HepG2 (cell line): ENCODE measurements at places on chromosomes 12 and 14.
A peak's percentile ranks its signal among the peaks of the same experiment; 100 is the strongest.

GRCh38 chr14:100693877-100694578 is 32.7 kb upstream of the DLK1 start:
- peaks cover 2% of the 10 kb centered on the region; the same call in 1 of the 2 replicates for H3K27me3 ChIP-seq
- H3K4me1 ChIP-seq = peaks cover 73% of the 10 kb centered on the region
- no peak for DNase-seq
- no peak overlapping the region for H3K4me3 ChIP-seq
- H3K27ac ChIP-seq = no peak overlapping the region

GRCh38 chr12:124328116-124328515 is 33.2 kb downstream of the RFLNA start:
- no peak overlapping the region for H3K27ac ChIP-seq
- no peaks in the 10 kb centered on the region for H3K27me3 ChIP-seq
- no peak overlapping the region for H3K4me3 ChIP-seq
- peaks cover 9% of the 10 kb centered on the region for H3K36me3 ChIP-seq
- no peak for DNase-seq

GRCh38 chr14:65132855-65133254 is 30.5 kb upstream of the MAX start:
- H3K27ac ChIP-seq = no peak overlapping the region
- DNase-seq = peak; percentile 82
- no peaks in the 10 kb centered on the region for H3K36me3 ChIP-seq

DNA sequence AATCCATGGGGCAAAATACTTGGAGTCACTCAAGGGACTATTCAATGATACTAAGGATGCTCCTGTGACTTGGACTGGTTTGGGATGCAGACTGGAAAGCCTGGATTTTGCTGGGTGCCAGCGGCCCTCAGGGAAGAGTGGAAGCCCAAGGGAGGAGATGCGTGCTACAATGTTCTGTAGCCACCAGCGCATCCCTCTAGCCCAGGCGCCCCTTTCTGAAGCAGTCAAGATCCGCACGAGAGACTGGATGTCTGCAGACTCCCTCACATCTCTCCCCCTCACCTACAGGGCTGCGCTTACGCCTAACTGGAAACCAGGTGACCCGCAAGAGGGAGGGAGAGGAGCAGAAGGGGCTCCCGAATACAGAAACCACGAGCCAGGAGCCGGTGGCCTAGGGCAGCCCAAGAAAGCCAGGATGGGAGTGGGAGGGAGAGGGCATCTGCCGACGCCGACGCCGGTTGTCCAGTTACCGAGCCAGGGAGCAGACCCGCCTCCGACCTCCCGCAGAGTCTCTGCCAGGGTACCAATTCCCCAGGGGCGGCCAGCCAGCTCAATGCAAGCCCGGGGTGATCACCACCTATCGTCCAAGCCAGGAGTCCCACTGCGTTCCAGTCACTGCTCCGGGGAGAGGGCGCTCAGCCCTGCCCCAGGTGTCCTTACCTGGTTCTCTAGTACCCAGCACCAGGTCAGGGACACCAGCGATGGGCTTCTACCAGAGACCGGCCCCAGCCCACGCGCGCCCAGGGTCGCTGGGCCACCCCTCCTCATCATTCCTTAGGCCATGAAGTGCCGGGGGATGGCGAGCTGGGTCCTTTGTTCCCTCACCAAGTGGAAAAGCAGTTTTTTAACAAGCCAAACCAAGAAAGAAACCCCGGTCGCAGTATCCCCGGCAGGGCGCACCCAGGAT is 1.2 kb downstream of the NTN4 start:
- peak overlapping the region; percentile 84 for H3K4me3 ChIP-seq
- H3K36me3 ChIP-seq = no peaks in the 10 kb centered on the region
- no peak for DNase-seq
- peak overlapping the region; percentile 23 for H3K27ac ChIP-seq
- H3K4me1 ChIP-seq = peaks cover 37% of the 10 kb centered on the region

- no peaks in the 10 kb centered on the region for H3K27me3 ChIP-seq
- no peaks in the 10 kb centered on the region for H3K36me3 ChIP-seq
- no peak overlapping the region for H3K4me3 ChIP-seq
- H3K4me1 ChIP-seq = no peaks in the 10 kb centered on the region
- no peak for DNase-seq
These were observed 235.0 kb upstream of the PDZRN4 start for GRCh38 chr12:40953076-40953475.

- peak overlapping the region; percentile 94 for H3K4me3 ChIP-seq
- H3K27ac ChIP-seq = peak overlapping the region; percentile 86
- peak; percentile 71 for DNase-seq
- H3K27me3 ChIP-seq = no peaks in the 10 kb centered on the region
- peaks cover 45% of the 10 kb centered on the region for H3K4me1 ChIP-seq
These were observed 1.1 kb upstream of the NUDT4 start for GRCh38 chr12:93376436-93377251.

DNA sequence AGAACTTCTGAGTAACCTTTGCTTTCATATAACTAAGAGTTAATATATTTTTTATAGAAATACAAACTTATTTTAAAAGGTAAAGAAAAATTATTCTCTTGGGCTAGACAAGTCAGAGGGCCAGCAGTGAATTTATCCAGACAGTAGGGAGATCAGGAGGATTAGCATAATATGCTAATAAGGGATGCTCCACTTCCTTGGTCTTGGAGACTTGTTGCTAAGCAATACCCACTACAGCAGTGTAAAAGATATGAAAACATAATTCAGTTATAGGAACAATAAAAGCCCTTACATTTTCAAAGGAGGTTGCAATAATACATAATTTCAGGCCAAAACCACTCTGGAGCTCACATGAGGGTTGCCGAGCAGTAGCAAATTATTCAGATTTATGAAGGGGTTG is 615.6 kb downstream of the KCNH5 start:
- H3K4me1 ChIP-seq = no peaks in the 10 kb centered on the region
- H3K27me3 ChIP-seq = no peaks in the 10 kb centered on the region; the same call in 1 of the 2 replicates
- H3K4me3 ChIP-seq = no peak overlapping the region
- H3K36me3 ChIP-seq = no peaks in the 10 kb centered on the region

DNA sequence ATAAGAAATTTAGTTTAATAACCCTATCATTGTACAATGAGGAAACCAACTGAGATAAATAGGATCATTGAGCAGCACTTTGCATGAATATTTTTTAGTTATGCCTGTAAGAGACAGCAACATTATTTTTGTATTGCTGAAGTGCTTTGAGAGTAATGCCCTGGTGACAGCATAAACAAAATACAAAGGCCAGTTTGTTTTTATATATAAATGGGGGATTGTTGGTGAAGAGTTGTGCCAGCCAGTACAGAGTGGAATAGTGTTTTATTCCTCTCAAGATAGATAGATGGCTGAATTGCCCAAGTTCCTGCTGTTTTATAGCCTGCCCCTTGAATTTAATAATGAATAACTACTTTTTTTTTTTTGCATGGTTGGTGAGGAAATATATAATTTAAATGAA is 101.8 kb downstream of the CNTN1 start:
- DNase-seq = no peak
- no peaks in the 10 kb centered on the region for H3K4me1 ChIP-seq
- no peak overlapping the region for H3K27ac ChIP-seq
- no peaks in the 10 kb centered on the region for H3K27me3 ChIP-seq
- H3K4me3 ChIP-seq = no peak overlapping the region

DNA sequence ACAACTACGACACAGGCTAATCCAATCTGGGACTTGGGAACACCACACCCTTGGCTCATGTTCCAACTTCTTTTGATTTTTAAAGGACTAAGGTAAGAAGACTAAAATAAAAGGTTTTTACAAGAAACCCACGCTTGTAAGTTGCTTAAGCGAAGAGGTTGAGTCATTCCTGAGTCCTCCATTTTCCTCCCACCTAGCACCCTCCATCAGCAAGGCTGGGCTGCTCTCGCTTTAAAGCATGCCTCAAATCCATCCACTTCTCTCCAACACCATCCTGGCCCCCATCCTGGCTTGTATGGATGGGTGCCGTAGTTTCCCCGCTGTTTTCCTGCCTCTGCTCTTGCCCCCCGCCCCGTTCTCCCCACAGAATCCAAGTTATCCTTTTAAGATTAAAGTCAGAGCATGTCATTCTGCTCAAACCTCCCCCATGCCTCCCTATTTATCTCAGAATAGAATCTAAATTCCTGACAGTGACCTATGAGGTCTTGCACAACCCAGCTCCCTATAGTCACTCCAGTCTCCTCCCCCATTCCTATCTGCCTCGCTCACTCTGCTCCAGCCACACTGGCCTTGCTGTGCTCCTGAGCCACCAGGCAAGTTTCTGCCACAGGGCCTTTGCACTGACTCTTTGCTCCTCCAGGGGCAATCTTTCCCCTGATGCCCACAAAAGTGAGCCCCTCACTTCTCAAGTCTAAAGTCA is 34.5 kb downstream of the SCARB1 start:
- H3K27me3 ChIP-seq = no peaks in the 10 kb centered on the region
- peak overlapping the region; percentile 44 for H3K4me3 ChIP-seq
- peaks cover 92% of the 10 kb centered on the region for H3K4me1 ChIP-seq
- peaks cover 15% of the 10 kb centered on the region; the same call in 2 of the 3 replicates for H3K36me3 ChIP-seq

GRCh38 chr14:56243110-56243509 is 124.9 kb downstream of the PELI2 start:
- DNase-seq = no peak
- H3K36me3 ChIP-seq = no peaks in the 10 kb centered on the region
- H3K27me3 ChIP-seq = no peaks in the 10 kb centered on the region
- no peak overlapping the region for H3K27ac ChIP-seq

GRCh38 chr14:43900173-43900655 is 606.9 kb downstream of the FSCB start:
- peak overlapping the region; percentile 86 for H3K27ac ChIP-seq
- no peaks in the 10 kb centered on the region for H3K27me3 ChIP-seq
- H3K4me1 ChIP-seq = peaks cover 75% of the 10 kb centered on the region
- H3K36me3 ChIP-seq = no peaks in the 10 kb centered on the region
- DNase-seq = peak; percentile 92
- peak overlapping the region; percentile 7; the same call in 1 of the 2 replicates for H3K4me3 ChIP-seq

DNA sequence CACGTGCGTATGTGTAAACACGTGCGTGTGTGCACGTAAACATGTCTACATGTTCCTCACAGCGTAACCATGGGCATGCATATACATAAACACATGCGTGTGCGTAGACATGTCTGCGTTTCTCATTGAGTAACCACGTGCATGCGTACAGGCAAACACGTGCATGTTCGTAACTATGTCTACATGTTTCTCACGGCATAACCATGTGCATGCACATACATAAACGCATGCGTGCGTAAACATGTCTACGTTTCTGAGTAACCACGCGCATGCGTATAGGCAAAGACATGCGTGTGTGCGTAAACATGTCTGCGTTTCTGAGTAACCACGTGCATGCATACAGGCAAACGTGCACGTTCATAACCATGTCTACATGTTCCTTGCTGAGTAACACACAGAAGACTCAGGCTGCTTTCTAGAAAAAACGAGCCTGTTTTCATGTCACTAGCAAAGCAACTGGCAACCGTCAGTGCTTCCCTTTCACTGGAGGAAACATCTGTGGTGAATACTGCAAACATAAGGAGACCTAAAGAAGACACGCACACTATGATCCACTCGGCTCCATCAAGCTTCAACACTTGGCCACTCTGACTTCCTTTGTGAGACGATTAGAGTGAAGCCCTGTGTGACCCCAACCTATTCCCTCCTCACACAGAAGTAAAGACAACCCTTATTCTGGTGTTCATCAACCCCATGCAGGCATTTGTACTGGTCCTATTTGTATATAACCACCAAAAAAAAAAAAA is 28.8 kb downstream of the POLE start:
- DNase-seq = no peak
- H3K36me3 ChIP-seq = peaks cover 84% of the 10 kb centered on the region
- no peaks in the 10 kb centered on the region for H3K27me3 ChIP-seq
- H3K27ac ChIP-seq = no peak overlapping the region
- no peak overlapping the region for H3K4me3 ChIP-seq

DNA sequence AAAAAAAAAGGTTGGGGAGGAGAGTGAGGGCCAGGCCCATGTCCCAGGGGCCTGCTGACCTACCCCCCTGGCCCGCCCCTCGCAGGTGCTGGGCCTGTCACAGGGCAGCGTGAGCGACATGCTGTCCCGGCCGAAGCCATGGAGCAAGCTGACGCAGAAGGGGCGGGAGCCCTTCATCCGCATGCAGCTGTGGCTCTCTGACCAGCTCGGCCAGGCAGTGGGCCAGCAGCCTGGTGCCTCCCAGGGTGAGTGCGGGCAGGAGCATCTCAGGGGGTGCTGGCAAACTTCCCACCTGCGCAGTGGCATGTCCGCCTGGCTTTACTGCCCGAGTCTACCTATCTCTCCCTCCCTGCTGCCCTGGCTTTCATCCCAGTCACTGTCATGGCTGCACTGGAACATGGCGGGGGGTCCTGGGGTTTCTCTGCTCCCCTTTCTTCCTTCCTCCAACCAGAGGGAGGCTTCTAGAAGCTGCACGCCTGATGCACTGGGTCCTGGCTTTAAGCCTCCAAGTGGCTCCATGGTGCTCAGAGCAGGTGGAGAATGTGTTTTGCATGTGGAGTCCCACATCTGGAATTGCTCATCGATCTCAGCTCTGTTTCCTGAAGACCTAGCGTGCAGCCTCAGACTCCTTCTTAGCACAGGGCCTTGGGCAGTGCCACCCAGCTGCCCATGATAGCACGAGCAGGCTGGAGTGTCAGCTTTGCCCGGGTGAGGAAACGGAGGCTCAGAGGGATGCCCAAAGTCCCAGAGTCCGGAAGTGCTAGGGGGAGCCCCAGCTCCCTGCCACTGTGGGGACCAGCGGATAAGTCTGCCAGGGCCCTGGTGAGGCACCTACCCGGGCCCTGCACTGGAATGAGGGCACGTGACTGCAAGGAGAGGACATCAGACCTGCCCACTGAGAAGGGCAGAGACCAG is 46.3 kb downstream of the PHETA1 start:
- DNase-seq = no peak
- H3K27ac ChIP-seq = no peak overlapping the region
- no peaks in the 10 kb centered on the region; the same call in 1 of the 2 replicates for H3K27me3 ChIP-seq
- H3K4me3 ChIP-seq = no peak overlapping the region

DNA sequence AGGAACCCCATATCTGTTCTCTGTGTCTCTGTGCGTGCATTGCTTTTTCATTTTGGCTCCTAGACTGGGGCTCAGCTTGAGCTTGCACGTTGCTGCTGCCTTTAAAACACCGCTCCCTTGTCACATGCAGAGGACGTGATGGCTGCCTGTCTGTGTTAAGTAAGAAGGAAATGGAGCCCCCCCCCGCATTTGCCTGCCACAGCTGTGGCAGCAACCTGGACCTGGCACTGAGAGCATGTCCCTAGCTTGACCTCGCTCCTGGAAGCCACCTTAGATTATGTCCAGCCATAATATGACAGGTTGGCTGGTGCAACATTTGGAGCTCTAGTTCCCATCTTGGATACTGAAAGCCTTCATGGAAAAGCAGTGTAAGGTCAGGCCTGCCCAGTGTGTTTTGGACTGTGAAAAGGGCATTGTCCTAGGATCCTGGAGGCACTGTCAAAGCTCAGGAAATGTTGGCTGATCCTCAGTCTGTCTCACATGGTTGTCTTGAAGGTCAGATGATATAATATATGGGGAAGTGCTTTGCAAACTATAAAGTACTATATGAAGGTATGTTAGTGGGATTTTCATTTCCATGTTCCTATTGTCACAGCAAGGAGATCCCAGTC is 73.8 kb downstream of the PRKCH start:
- no peak overlapping the region for H3K4me3 ChIP-seq
- H3K4me1 ChIP-seq = no peaks in the 10 kb centered on the region
- no peaks in the 10 kb centered on the region for H3K36me3 ChIP-seq
- H3K27me3 ChIP-seq = no peaks in the 10 kb centered on the region; the same call in 1 of the 2 replicates
- no peak for DNase-seq
